ENCODE measurements at places on chromosomes 1 and 21.

DNA sequence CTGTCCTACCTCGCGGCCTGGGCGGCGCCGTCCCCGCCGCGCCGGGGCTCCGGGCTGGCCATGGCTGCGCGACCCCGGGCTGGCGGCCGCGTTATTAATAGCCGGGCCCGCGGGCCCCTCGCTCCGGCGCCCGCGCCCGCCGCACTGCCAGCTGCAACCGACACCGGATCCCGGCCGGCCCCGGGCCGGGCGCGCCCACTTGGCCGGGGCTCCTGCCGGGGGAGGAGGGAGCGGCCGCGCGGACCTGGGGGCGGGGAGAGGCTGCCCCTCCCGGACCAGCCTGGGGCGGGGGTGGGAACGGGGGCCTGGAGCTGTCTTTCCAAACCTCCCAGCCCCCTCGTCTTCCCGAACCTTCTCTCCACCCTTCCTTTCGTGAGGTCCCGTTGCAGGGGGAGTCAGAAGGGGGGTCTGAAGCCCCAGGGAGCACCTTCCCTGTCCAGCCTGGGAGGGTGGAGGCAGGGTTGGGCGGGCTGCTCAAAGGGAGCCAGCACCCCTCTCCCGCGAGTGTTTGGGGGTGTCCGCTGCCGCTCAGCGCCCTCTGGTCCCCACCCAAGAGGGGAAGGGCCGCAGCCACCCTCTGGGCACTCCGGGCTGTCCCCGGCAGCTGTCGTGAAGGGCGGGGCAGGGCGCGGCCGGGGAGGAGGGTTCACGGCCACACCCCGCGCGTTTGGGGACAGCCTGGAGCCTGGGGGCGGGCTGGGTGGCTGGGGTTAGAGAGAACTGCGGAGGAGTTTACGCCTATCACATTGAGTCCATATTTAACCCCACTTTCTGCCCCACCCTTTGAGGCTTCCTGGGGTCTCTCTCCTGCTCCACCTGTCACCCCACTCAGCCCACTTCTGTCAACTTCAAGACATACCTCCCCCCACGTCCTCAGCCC, at the start of gene SYNC:
Gene SYNC (minus strand): TSS at position 172 of the 880 bp plus-strand sequence. CDS start 110 bp downstream, at position 62.
- DNase-seq, result no peak

DNA sequence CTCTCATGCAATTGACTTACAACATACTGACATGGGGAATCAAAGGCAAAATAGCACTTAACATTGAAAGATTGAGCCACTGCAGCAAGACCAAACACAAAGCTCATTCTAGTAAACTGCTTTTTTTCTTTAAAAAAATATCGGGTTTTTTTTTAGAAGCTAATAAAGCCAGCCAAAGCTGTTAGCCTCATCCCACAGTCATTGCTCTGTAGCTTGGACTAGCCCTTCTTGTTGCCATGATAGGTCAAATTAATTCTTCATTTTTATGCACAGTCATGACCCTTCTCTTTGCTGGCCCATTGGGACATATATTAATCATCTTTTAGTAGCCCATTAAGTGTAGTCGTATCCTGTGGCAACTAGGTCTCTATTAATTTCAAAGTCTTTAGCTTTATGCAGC, 231.3 kb downstream of the ADGRL2 start:
- no peak for DNase-seq

- DNase-seq, result no peak
These were observed 266.2 kb downstream of the FOXD2 start for GRCh38 chr1:47703981-47704596.

DNA sequence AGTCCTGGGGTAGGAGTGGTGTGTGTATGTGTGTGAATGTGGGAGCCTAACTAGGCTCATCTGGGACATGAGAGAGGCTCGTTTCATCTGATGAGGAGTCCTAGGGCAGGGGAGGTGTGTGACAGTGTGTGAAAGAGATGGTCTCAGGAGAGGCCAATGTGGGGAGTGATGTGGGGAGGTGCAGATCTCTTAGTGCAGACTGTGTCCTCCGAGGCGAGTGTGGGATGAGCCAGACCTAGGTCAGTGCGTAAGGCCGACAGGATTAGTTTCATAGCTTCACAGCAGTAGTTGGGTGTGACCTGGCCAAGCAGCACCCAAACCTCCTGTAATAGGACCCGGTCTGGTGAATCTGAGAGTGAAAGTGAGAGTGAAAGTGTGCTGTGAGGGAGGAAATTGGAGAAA, 94.7 kb downstream of the LIPI start:
- no peak for DNase-seq

GRCh38 chr1:44609768-44610526, 64.3 kb downstream of the TMEM53 start:
- no peak for DNase-seq
